ENCODE measurements at places on chromosomes 13 and 19.

- DNase-seq, result no peak
Observed at GRCh38 chr19:4534836-4535658, at the start of gene PLIN5. TSS of gene PLIN5 (minus strand) at chr19:4535224. CDS start at chr19:4534074, 1,150 bp downstream.

GRCh38 chr13:93227878-93228642 is 1.5 kb downstream of the GPC6 start:
- DNase-seq, result peak; percentile 81

DNA sequence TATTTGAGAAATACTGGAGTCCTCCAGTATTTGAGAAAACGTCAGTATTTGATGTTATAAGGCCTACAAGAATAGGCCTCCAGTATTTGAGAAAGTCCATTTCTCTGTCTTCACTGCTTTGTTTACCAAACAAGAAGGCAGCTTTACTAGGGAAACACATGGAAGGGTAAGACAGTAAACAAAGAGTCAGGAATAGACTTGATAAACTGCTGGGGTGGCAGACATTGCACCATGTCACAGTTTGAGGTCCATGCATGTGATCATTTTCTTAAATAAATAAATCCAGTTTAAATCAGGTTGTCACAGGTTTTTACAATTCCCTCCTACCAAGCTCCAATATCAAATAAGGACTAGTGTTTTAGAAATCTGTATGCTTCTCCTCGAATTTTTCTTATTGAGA is 1431.0 kb upstream of the SPRY2 start:
- no peak for DNase-seq

- no peak for DNase-seq
Observed at GRCh38 chr19:8360196-8360595, 3.8 kb upstream of the ANGPTL4 start.

GRCh38 chr19:27684293-27684692 is 1528.7 kb downstream of the UQCRFS1 start:
- DNase-seq, result no peak

GRCh38 chr13:76799696-76800095 is 86.5 kb downstream of the KCTD12 start:
- no peak for DNase-seq

GRCh38 chr13:110285991-110286832 is 20.7 kb downstream of the COL4A1 start:
- peak; percentile 56 for DNase-seq

GRCh38 chr13:81927347-81927746 is 1586.4 kb upstream of the SPRY2 start:
- DNase-seq, result no peak

- peak; percentile 29 for DNase-seq
Observed at GRCh38 chr19:19372656-19373416, 32.6 kb upstream of the GATAD2A start.

DNA sequence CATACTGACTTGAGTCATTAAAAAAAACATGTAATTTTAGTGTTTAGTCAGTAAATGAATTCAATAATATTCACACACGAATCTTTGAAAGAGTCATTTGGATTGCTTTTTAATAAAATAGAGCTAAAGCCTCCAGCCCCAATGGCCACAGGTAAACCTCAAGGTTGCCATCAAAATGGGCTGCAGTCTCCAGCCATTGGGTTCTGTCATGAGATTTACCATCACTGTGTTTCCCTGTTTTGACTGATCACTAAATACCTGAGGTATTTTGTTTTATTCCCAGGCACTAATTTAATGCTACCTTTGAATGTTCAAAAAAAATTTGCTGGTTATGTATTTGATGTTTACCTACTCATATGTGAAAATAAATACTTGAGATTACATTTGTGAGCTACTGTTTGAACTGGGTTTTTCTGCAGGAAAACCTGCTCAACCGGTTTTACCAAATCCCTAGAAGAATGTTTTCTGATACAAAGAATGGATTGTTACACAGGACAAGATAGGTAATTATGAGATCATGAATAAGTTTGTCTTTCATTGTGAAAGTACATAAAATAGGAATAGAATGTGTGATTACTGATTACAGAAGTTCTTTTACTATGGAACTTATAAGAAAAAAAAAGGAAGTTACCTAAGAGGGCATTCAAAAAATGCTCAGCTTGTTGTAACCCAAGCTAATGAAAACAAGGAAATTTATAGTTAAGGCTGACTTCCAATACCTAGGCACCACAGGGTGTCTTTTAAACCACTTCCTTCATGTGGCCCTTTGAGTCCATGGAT is 391.3 kb downstream of the EFNB2 start:
- DNase-seq, result no peak

GRCh38 chr19:8131517-8131916 is 17.9 kb downstream of the FBN3 start:
- DNase-seq, result no peak

- no peak for DNase-seq
Observed at GRCh38 chr13:41859565-41859964, 101.3 kb downstream of the VWA8 start.

DNA sequence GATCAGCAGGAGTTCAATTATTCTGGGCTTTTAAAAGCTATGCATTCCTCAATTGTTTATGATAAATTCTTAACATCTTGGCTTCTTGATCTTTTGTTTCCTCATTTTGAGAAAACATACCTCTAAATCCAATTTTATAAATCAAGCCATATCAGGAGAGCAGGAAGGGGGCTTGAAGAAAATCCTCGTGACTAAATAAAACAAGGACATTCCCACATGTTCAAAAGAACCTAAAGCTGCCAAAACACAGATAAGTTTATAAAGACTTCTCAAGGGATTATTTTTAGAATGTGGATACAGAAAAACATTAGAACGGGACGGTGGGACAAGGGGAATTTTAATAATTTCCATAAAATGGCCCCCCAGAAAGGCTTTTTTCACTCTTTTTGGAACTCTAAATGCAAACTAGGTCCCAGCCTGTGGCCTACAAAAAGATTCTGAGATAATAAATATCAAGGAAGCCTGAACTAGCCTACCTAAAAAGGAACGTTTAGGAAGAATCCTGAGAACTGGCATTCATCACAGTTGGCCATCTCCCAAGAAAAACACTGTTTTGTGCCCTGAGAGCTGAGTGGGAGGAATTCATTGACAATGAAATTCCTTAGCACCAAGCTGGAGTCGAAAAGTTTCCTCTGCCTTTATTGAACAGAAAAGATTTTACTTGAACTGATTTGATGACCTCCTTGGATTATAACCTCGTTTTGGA is 30.1 kb downstream of the ZAR1L start:
- no peak for DNase-seq

DNA sequence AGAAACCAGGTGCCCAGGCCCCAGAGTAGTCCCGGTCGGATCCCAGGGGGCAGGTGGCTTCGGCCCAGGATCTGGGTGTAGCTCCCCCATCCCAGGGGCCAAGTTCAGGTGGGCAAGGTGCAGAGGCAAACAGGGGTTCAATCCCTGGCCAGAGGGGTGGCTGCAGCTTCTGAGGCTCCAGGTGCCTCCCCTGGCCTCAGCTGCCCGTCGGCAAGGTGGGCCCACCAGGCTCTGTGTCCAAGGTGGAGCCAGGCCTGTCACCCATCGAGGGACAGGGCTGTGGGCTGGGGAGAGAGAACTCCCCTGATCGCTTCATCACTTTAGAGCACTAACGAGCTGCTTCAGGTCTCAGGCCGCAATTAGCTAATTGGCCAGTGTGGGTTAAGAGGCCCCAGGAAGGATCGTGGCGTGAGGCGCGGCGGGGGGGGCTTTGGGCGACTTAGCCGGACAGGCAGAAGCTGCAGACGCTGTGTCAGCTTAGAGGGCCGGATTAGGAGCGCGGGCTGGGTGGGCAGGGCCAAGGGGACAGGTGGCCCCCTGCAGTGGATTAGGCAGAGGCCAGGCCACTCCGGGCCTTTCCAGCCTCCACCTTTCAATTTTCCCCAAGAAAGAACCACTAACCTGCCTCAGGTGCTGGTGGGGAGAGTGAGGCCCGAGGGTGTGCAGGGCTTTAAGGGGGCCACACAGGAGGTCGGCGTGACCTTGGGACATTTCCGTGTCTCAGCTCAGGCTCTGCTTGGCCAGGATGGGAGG is 2.8 kb upstream of the RAX2 start:
- no peak for DNase-seq

- no peak for DNase-seq
Observed at GRCh38 chr19:53878776-53879139, 3.2 kb upstream of the PRKCG start.

DNA sequence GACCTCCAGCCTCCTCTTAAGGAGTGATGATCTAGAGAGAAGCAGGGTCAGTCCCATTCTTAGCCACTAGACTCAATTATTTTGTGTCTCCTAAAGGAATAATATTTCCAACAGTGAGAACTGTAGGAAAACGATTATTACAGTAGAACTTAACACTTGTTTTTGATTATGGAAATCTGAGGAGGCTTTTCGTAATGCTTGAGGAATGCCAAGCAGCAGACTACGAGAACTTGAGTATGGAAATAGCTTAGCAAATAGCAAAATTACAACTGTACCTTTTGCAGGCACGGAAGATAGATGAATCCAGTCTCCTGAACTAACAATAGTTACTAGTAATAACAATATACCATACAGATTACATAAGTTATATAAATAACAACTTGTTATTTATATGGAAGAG is 12.2 kb downstream of the BRD4 start:
- no peak for DNase-seq

DNA sequence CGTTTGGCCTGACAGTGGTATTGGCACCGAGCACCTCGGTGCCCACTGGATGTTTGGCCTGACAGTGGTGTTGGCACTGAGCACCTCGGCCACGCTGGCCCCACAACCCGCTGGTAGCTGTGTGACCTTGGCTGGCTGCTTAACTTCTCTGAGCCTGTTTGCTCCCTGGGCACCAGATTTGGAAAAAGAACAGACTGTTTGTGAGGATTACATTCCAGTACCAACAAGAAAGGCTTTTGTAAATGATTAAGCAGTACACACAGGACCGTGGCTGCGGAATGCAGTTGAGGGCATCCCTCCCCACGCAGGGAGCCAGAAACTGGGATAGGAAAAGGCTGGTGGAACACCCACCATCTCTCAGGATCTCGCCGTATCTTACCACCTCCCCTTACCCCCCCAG is 31.9 kb downstream of the SLC25A42 start:
- no peak for DNase-seq
